ENCODE measurements at places on chromosomes 1 and 21.

GRCh38 chr21:30714946-30715345, 3.6 kb downstream of the KRTAP21-3 start:
- no peak for DNase-seq

GRCh38 chr1:150109586-150109985, 40.1 kb upstream of the PLEKHO1 start:
- DNase-seq = no peak

GRCh38 chr1:18879791-18880309, 20.4 kb upstream of the TAS1R2 start:
- DNase-seq = peak; percentile 72

GRCh38 chr1:25698252-25698651, 81.7 kb downstream of the MAN1C1 start:
- DNase-seq = no peak

DNA sequence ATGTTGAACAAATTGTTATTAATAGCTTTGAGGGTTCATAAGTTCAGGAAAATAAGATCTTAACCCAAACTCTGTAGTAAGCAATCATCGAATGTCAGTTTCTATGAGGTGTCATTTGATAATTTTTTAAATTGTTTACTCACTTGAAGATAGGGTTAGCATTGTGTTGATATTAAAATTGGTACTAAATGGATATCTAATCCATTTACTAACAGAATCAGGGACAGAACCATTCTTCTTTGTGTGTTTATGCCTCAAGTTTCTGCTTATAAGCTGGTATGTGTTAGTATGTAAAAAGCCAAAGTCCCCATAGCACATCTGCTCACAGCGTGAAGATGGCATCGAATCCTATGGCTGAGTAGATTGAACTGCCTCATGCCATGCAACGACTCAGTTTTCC, 13.4 kb downstream of the DDR2 start:
- no peak for DNase-seq

DNA sequence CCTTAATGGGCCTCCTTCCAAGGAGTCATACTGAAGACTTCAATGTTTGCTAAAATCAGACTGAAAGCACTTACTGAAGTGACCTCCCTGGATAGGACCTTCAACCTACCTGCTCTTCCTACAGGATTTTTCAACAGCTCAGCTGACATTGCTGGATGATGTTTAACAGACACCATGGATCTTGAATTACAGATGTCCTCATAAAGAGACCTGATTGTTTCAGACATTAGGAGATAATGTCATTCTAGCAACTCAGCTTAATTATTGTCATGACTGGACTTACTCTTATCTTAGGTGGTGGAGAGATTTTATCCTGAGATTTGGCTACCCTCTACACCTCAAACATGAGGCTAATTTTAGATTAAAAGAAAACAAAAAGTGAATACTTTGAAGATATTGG, 73.9 kb upstream of the SDC3 start:
- DNase-seq = no peak

DNA sequence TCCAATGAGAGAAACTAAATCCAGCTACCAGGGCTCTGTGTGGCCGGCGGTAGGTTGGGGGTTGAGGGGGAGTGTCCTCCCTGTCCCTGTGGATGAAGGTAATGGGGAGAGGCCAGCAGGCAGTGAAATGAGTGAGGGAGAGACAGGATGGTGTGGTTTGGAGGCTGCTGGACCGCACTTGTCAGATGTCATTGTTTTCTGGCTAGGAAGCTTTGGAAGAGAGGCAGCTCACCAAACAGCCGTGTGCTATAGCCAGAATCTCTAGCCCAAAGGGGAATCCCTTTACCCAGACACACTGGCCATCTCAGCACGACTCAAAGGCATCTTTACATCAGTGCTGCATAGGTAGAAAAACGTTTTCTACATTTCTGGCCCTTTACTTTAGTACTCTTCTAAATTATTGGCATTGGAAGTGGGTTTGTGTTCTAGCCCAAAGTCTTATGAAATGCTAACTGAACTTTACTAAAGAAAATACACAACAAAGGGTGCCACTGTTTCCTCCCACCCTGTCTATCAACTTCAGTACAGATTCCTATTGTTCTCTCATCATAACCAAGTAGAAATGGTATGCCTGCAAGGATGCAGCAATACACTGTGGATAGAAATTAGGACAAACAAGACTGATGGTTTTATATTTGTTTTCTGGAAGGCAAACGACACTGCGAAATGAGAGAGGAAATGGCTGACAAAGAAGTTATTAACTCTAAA, 95.9 kb upstream of the COA6 start:
- no peak for DNase-seq

DNA sequence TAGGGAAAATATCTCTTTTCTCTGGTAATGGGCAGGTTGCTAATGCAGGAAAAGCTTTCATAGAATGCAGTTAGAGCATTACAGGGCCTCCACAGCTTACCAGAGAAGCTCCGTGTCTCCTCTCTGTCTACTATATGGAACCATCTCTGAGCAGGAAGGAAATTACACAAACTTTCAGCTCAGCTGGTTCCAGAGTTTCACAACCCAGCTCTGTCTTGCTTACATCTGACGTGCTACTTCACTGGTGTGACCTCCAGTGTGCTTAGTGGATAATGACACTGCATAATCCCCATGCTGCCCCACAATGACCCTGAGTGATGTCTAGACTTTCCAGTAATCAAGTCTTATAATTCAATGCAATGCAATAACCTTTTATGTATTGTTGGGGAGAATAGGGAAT, 4.3 kb upstream of the FGGY start:
- no peak for DNase-seq

DNA sequence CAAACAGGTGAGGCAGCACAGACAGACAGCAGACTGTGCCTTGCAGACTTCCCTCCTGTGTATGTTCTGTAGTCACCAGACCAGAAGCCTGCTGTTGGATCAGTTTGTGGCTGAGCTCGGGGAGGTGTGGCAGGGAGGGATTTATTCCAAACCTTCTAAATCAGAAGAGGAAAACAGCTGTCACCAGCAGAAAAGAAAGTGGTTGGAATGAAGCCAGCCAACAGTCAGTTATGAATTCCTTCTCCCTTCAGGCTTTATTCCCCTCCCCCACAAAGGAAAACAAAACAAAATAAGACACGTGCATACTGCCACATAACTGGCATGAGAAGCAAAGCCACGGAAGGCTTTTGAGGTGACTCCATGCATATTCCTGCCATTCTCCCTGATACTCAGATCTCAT, 19.0 kb upstream of the PIGV start:
- peak; percentile 46 for DNase-seq

DNA sequence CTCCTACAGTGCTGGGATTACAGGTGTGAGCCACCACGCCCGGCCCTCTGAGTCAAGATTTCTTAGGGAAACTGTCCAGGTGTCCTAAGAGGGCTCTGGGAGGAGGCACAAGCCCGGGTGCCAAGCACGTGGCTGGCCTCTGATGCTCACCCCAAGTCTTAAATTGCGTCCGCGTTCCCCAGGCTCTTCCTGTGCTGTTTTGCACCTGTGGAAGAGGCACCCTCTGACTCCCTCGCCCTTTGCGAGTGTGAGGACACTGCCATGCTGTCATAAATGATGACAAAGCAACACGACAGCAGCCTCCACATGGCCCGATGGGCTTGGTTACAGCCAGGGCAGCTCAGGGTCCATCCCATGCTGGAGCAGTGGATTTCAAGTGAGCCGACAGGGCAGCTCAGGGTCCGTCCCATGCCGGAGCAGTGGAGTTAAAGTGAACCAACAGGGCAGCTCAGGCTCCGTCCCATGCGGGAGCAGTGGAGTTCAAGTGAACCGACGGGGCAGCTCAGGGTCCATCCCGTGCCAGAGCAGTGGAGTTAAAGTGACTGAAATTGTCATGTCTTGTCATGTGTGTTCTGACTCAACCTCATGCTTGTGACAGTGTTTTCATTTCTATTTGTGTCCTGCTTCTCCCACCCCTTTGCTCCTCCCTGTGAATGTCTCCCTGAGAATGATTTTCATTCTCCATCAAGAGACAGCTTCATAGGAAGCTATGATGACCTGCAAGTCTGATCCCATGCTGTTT, 33.9 kb downstream of the PCNT start:
- no peak for DNase-seq

GRCh38 chr1:187714470-187714869, 885.7 kb downstream of the PLA2G4A start:
- DNase-seq = no peak

DNA sequence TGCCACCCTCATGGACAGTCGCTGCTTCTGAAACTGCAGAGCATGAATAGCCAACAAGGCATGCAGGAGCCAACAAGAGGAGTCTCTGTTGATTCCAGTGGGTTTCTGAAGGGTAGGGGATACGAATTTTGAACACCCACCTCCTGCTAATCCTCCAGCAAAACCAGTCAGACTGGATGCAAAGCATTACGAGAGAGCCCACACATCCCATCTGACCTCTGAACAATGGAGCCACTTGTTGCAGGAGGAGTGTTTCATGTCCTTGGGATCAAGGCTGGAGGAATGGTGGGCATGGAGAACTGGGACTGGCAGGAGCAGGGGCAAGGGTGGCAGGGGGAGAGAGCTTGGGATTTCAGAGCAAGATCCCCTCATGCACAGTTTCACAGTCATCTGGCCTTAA, 1.6 kb downstream of the VTCN1 start:
- no peak for DNase-seq

DNA sequence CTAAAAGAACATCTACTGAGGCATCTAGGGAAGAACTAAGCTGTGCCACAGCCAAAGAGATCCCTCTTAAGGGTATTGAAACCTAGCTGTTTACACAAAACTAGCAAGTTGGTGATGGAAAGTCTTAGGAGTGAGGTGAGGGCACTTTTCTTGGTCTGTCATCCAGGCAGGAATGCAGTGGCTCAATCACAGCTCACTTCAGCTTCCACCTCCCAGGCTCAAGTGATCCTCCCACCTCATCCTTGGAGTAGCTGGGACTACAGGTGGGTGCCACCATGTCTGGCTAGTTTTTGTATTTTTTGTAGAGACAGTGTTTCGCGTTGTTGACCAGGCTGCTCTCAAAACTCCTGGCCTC, 2.4 kb downstream of the PLEKHO1 start:
- DNase-seq = no peak

DNA sequence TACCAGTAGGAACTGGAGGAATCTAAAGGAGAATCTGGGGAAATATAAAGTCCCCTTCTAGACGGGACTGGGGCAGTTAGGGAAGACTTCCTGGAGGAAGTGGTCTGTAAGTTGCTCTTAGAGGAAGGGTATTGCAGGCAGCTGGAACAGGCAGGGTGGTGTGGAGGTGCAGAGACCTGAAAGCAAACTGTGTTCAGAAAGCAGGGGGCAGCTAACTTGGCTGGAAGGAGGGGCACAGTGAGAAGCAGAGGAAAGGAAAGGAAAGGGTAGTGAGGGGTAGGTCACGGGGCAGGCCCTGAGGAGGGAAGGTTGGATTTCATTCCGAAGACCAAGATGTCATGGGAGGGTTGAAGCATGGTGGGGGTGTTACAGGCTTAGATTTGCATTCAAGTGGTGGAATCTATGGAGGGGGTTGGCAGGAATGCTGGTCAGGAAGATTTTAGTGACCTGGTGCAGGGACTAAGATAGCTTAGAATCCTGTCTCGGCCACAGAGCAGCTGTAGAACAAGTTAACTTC, 240.7 kb downstream of the FOXD2 start:
- DNase-seq = no peak

DNA sequence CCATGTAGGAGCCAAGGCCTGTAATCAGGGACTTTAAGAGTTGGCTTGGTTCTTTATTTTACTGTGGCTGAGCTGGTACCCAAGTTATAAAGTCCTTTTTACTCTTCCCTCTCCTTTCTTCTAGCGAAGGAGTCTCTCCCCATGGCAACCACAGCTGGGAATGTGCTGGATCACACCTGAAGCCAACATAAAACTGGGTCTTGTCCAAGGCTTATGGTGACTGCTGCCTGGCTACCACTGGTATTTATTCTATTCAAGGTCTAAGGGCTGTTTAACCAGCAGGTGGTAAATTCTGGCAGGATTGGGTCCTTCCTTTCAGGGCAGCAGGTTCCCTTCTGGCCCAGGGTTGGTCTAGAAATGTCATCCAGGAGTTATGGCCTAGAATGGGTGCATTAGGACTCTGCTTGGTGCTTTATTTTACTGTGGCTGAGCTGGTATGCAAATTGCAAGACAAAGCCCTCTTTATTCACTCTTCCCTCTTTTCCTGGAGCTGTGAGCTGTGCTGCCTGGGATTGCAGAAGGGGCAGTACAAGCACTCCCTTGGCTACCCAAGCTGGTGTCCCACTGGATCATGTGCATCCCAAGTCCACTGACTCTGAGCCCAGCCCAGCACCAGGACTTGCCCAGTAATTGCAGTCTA, 26.6 kb downstream of the SLC22A15 start:
- DNase-seq = no peak

GRCh38 chr1:8870103-8870502, 8.4 kb downstream of the ENO1 start:
- DNase-seq = no peak

DNA sequence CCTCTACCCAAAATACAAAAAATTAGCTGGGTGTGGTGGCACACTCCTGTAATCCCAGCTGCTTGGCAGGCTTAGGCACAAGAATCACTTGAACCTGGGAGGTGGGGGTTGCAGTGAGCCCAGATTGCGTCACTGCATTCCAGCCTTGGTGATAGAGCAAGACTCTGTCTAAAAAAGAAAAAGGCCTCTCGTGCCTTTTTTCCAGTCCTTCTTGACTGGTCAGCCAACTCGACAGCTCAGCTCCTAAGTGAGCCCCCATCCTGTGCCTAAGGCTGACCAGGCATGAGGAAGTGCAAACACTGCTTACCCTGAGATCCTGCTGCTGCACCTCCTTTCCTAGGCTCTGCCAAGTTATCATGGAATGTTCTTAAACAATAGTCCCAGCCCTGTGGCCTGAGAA, 10.1 kb upstream of the PROK1 start:
- no peak for DNase-seq

GRCh38 chr1:111961016-111961415, 28.5 kb downstream of the KCND3 start:
- DNase-seq = no peak

- DNase-seq = no peak
Observed at GRCh38 chr1:206915030-206915735, 6.6 kb downstream of the FCMR start.

GRCh38 chr1:89503690-89504089, 20.9 kb upstream of the LRRC8B start:
- no peak for DNase-seq

- peak; percentile 86 for DNase-seq
Observed at GRCh38 chr1:12617901-12618660, at the start of gene DHRS3. Gene DHRS3 (minus strand): TSS chr1:12618210. CDS start chr1:12617348, 862 bp downstream.

- DNase-seq = no peak
Observed at GRCh38 chr1:113207457-113207856, 134.5 kb downstream of the LRIG2 start.

GRCh38 chr1:33036051-33036525, 595 bp downstream of the AK2 start:
- no peak for DNase-seq

GRCh38 chr1:183212870-183213269, 26.8 kb downstream of the LAMC2 start:
- no peak for DNase-seq

All from spinal cord (tissue), 10 donors.